ENCODE measurements at places on chromosomes 3 and 15. TPM values are rescaled to one million over a fixed set of nuclear protein-coding genes. Genes with fewer than 3 reads are reported as not detected.

Gene SCN11A
- not detected for total RNA-seq

Gene GHSR
- total RNA-seq = not detected

- DNase-seq = no peak
Observed at GRCh38 chr15:31024330-31024729, 32.9 kb upstream of the MTMR10 start.

GRCh38 chr3:59374818-59375211 is 325.0 kb upstream of the CFAP20DC start:
- peak; percentile 59 for DNase-seq

Gene LIPC
- 8.9 TPM for total RNA-seq

- peak; percentile 42 for DNase-seq
Observed at GRCh38 chr15:68206711-68207151, 1.6 kb upstream of the CALML4 start.

DNA sequence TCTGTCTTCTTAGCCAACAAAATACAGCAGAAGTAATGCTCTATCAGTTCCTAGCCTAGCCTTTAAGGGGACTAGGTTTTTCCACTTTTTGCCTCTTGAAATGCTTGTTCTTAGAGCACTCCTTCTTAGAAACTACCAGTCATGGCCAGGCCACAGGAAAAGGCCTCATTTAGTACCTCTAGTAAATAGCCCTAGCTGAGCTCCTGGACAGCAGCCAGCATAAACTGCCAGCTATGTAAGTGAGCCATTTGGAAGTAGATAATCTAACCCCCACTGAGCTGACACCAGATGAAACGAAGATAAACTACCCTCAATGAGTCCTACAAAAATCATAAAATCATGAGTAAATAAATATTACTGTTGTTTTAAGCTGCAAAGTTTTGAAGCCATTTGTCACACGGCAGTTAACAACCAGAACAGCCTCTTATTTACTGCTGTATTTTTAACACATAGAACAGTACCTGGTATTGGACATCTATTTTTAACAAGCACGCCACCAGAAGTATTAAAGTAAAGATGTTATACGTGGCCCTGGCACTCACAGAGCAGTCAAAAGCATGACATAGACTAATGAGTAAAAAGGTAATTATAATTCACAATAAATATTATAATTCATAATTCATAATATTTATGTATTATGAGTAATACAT is 12.0 kb downstream of the TBC1D5 start:
- DNase-seq = no peak

DNA sequence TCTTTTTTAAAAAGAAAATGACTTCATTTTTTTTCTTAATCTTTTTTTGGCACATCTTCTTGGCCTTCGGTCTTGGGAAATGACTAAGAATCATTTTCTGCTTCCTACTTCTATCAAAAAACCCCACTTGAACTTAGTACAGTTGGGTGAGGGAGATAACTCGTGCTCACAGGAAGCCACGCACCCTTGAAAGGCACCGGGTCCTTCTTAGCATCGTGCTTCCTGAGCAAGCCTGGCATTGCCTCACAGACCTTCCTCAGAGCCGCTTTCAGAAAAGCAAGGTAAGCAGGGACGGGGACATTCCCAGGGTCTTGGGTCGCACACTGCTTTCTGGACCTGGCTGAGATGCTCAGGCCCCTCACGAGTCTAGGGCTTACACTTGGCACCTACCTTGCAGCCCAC is at the start of gene CCR4:
Gene CCR4, plus strand, starts transcription at position 235 of the 402 bp plus-strand sequence. CDS start 1,779 bp downstream, outside the sequence.
- peak; percentile 65 for DNase-seq

Gene ECT2
- total RNA-seq = 9.8 TPM

DNA sequence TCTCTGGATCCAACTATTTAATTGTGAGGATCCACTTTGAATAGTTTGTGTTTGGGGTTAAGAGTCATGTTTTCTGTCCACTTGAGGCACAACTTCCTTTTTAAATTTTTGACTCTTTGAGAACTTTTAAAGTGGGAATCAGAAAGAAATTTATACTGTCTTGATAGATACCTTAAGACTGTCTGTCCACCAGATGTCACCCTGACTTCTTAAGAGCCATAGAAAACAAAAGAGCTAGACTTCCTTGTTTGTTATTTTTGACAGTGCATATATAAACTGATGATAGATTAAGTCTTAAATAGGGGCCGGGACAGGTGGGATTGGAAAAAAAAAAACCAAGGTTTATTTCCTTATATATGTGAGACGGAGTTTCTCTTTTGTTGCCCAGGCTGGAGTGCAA is 52.1 kb upstream of the WDR72 start:
- DNase-seq = no peak

Gene CACNA1D
- total RNA-seq = 194 TPM

DNA sequence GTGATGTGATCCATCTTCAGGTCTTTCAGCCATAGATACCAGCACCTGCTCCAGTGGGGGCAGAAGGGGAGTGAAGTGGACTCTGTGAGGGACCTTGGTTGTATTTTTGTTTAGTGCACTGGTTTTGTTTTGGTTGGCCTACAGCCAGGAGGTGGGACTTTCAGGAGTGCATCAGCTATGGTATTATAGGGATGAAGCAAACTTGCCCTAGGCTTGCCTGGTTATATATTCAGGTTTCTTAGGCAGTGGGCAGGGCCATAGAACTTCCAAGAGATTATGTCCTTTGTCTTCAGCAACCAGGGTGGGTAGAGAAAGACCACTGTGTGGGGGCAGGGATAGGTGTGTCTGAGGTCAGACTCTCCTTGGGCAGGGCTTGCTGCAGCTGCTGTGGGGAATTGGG is 337.3 kb upstream of the SGO1 start:
- no peak for DNase-seq

- no peak for DNase-seq
Observed at GRCh38 chr15:68353421-68354135, 76.0 kb downstream of the FEM1B start.

Gene ROBO1
- total RNA-seq = 9.5 TPM

GRCh38 chr3:29280404-29281093 is at the start of gene RBMS3:
TSS of gene RBMS3 (plus strand) at chr3:29281071.
- peak; percentile 59 for DNase-seq

- DNase-seq = no peak
Observed at GRCh38 chr3:157868196-157868595, 238.0 kb downstream of the SHOX2 start.

DNA sequence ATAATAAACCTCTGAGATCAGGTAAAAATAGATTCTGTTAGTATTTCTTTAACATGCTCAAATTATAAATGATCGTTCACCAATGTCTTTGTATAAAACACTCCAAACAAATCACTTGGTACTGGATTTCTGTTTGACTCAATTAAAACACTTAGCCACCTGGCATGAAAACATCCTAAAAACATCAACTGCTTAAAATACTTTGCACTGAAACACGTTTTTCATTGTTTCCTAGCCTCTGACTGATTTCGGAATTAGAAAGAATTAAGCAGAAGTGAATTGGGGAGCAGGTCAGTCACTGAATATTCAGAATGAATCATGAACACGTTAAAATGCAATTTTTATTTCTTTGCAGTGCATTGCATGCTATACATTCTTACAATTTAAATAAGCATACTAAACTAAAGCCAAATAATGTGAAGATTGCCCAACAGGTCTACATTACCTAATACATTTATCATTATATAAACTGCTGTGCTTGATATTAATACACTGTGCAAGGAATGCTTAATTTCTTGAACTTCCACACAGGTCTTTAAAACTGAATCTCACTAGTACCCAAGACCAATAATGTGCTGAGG is 1.6 kb downstream of the THRB start:
- DNase-seq = no peak

- DNase-seq = no peak
Observed at GRCh38 chr3:113276751-113277080, 65.4 kb downstream of the BOC start.

Gene TRNT1
- 28.2 TPM for total RNA-seq

DNA sequence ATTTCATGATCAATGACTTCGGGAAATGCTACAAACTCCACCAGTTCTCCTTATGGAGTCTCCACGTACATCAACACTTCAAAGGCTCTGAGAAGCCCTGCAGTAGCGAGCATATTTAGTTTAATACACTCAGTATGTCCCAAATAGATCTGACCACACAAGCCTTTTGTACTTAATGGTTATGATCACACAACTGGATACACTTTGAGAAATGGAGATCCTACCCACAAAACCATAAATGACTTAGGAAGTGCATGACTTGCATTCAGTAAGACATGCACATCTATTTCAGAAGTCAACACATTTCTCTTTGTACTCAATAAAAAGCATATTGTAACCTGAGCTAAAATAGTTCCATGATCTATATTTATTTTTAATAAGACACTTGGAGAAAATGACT is 103.6 kb upstream of the SPATA12 start:
- DNase-seq = no peak

Gene VGLL3
- total RNA-seq = 1.1 TPM

DNA sequence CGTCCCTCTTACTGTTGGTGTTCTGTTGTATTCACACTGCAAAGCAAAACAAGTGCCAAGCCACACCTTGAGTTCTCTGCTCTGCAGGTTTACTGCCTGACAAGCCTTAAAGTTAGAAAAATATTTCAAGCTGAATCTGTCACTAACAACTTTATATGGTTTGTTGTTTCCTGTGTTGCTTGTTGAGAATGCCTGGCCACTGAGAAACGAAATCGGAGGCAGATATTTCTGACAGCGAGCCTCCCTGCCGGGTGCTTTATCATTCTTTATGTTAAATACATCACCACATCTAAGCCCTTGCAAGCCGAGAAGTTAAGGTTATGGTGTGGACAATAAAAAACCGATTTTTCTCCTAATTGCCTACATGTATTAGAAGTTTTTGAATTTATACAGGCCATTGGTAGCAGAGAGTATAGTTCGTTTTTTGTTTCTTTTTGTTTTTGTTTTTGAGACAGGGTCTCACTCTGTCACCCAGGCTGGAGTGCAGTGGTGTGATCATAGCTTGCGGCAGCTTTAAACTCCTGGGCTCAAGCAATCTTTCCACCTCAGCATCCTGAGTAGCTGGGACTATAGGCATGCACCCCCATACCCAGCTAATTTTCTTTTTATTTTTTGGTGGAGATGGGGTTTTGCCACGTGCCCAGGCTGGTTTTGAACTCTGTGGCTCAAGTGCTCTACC is 188.4 kb upstream of the ICE2 start:
- DNase-seq = no peak

Gene TEX264
- 82.6 TPM for total RNA-seq

Gene FMN1
- 57.8 TPM for total RNA-seq

DNA sequence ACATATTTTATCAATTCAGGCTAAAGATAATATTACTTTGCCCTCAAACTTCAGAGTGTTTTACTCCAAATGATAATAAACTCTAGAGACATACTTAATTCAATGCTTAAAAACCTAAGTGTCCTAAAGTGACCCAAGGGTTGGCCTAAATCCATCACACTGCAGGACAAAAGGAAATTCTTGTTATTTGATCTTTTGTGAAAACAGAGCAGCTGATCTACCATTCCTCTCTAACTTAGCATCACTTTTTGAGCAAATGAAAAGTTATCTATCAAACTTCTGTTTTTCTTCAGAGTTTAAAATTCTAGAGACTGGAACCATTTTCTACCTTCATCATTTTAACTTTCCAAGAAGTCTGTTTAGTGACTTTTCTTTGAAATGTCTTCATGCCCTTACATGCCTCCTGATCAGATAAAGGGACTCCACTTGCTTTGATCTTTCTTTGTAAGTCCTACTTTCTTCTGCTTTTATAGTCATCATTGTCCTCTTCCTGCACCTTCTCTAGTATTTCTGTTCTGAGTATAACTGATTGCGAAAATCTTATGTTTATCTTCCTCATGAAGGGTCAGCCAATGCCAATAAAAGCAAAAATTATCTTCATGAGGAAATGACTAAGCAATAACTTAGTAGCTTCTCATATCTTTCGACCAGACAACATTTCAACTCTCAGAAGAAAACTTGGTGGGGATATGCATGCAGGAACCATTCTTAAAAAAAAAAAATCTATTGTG is 378.7 kb upstream of the TGFBR2 start:
- no peak for DNase-seq

GRCh38 chr3:15339786-15340215 is 7.4 kb upstream of the SH3BP5 start:
- DNase-seq = no peak

Gene ZNF148
- total RNA-seq = 28.0 TPM

DNA sequence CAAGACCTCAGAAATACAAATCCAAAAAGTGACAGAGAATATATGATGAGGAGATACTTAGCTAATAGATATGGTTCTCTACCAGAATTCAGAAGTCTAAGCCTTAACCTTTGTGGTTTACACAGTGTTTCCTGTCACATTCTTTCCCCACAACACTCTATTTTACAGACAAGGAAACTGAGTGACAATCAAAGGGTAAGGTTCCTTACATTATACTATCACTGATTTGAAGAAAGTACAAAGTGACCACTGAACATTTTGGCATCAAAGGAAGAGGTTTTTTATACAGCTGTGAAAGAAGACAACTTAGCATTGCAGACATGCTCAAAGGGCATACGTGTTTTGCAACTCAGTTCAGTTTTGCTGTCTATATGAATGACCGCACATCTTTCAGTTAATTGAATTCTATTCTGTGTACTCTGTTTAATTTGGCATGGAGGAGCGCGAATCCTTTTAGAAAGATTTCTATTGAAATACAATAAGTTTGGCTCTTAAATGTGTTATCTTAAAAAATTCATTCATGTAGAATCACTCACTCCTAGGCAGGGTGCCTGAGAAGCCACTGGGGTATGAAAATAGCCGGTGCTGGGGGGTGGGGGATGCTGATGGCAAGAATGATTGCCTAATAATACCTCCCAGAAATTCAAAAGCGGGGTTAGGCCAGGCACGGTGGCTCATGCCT is 66.5 kb upstream of the SKOR1 start:
- DNase-seq = no peak

Gene ISLR
- 19.0 TPM for total RNA-seq

Gene GABRB3
- 2.8 TPM for total RNA-seq

- no peak for DNase-seq
Observed at GRCh38 chr15:99704444-99704838, 28.8 kb downstream of the LYSMD4 start.

- DNase-seq = no peak
Observed at GRCh38 chr3:180802837-180803236, 109.6 kb upstream of the FXR1 start.

GRCh38 chr15:22959321-22960101 is 20.7 kb downstream of the CYFIP1 start:
- DNase-seq = no peak

Gene ERICH6
- not detected for total RNA-seq

Data from Peyer's patch (tissue), 4 donors.